CD8-positive, alpha-beta memory T cell (primary cell): ENCODE measurements at places on chromosomes 6 and 20. TPM values are rescaled to one million over a fixed set of nuclear protein-coding genes. Genes with fewer than 3 reads are reported as not detected.

GRCh38 chr6:53659458-53659857, 6.1 kb downstream of the KLHL31 start:
- no peak for DNase-seq

DNA sequence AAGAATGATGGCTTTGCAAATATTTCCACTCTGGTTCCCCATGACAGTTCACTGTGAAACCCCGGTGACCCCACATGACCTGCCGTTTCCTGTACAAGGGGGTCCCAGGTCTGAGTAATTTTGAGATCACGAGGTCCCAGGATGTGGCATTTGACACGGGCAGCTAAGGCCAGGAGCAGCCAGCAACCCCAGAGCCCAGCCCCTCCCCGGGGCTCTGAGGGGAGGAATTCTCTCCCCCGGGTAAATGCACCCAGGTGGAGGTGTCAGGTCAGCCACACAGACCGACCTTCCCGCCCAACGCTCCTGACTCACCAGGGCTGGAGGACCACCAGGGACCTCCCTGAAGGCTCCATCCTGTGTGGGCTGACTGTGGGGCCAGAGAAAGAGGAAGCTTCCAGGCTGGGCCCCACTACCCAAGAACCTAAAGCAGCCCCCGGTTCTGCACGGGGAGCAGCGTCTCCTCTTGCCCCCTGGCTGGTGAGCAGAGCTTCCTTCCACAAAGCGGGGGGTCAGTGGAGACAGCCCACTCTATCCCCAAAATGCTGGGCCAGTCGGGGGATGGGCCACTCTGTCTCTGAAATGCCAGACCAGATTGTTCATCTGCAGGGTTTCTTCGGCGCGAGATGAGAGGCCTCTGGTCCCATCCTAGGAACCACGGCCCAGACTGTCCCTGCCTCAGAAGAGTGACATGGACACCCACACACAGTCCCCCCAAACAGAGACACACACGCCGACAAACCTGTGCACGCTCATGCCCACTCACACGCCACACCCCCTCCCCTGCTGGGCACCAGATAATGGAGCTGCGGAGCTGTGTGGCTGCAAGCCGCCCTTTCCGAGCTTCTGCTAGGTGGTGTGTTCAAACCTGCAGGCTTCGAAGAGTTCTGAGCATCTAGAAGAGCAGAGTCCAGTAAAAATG, 23.4 kb upstream of the SLCO4A1 start:
- DNase-seq, result no peak

GRCh38 chr6:87669051-87669450, 33.0 kb downstream of the AKIRIN2 start:
- no peak for DNase-seq

GRCh38 chr6:7401075-7401474, 11.5 kb downstream of the RIOK1 start:
- DNase-seq, result no peak

GRCh38 chr20:11395581-11395980, 522.1 kb upstream of the BTBD3 start:
- DNase-seq, result no peak

DNA sequence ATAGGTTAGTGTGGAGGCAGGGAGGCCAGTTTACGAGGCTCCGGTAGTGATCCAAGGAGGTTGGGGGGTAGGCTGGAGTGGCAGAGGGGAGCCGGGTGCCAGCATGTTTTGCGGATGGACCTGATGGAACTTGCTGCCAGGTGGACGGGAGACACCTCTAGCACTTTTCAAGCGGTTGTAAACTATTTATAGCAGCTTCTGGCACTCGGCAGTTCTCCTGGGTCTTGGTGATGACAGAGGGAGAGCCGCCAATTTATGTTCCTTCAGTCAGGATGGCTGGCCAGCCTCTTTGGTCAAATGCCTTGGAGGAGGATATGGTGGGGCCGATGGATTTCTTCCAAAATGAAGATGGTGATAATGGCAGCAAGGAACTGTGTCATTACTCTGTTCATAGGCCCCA, 28.8 kb downstream of the TFAP2C start:
- no peak for DNase-seq

DNA sequence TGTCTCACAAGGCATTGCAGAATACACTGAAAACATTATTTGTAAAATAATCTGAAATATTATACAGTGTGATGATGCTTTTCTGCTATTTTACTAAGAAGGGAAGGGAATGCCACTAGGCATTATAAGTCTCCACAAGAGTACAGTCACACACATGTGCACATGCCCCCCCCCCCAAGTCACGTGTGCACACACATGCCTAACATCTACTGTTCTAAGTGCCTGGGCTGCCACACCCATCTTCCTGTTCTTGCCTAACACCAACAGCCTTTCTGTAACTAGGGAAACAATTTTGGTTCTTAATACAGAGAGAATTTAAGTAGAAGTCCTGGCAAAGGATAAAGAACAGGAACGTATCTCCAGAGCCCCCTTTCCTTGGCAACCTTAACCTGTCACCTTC, 58.2 kb upstream of the BCLAF1 start:
- no peak for DNase-seq

DNA sequence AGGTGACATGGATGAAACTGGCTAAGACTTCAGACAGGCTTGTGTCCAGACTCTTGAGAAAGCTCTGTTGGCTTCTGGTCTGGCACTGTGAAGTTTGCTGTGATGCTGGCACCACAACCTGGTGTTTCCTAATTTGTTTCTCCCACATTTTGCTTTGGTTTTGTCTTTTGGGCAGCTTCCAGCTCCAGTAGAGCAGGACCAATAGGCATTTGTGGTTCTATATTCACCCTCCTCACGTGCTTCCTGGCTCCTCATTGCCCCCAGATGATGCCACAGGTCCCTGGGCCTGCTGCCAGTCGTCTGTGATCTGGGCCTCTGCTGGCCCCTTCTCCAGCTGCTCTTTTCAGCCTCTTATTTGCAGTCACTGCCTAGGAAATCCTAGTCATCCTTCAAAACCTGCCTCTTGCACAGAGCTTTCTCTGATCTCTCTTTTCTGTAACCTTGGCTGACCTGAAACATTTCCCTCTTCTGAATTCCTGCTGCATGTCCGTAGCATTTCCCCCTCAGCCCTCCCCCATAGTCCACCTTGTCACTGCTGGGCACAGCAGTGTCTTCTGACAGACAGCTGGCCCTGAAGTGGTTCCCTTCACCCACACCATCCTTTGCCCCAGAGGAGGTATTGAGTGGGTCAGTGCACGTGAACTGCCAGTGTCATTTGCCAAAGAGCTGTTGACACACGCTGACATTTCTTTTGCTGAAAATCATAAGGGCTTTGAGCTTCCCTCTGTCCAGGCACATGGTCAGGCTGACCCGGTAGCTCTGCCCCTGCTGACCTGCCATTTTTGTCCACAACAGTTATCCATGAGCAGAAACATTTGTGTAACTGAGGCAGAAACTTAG, 63.0 kb downstream of the PTPN1 start:
- DNase-seq, result no peak

- no peak for DNase-seq
These were observed 5.0 kb upstream of the TMEM74B start for GRCh38 chr20:1189827-1190226.

DNA sequence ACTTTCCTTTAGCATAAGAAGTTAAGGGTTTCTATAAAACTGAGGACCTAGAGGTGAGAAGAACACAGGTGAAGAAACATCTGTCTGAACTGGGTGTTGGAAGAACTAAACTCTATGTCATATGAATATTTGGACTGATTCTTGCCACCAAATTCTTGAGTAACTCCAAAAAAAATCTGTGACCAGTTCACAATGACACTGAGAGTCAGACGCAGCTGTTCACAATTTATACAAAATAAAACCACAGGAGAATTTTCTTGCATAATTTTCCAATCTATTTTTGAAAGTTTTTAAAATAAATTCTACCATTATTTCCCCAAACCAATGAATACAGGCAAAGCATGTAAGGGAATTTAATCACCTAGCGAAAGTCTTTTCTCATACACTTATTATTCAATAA, 148.1 kb upstream of the TCF21 start:
- no peak for DNase-seq

- DNase-seq, result no peak
These were observed 20.3 kb downstream of the ZSCAN31 start for GRCh38 chr6:28315628-28316027.

DNA sequence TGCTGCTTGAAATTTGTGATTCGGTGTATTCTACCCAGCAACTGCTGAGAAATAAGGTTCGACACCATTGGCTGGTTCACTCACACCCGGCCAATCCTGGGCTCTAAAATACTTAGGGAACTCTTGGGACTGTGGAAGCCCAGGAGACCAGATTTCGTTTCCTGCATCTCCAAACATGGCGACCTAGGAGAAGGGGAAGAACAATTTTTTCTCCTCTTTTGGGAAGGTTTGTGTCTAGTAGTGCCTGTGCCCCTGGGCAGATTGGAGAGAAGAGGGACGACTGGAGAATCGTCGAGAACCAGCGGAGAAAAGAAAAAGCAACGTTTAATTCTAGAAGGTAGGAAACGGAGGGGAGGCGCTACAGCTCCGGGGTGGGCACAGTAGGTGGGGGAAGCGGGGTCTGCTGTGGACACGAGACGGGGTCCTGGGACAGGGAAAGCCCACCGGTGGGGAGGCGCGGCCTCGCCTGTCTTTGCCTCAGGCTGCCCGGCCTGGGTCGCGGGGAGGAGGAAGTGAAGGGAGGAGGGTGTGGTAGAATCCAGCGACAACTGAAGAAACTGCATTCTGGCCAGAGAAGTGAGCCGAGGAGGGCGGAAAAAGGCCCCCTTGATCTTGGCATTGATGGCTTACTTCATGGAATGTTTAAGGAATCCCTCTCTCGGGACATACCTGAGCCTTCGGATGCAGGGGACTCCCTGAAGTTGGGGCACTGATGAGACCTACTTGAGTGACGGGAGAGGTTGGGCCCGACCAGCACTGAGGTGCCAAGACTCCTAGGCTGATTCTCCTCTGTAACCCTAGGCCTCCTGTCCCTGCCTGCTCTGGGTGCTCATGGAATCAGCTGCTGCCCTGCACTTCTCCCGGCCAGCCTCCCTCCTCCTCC, at the start of gene BTN2A1:
Gene BTN2A1 (plus strand): TSS at position 150 of the 883 bp plus-strand sequence. CDS start 682 bp downstream, at position 832.
- peak; percentile 82 for DNase-seq

DNA sequence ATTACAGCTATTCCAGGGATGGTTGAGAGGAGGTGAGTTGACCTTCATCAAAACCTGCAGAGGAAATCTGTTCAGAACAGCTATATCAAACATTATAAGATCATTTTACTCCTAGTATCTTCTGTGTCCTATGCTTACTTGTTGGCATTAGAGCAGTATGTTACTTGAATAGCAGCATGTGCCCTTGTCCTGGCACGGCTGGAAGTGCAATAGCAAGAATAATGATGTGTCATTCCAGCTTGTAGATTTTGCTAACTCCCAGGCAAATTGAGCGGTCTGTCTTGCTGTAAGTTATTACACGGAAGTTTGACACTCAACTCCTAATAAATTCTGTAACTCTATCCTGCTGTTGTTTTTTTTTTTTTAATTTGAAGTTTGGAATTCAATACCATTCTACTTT, 385.5 kb downstream of the TENT5A start:
- DNase-seq, result no peak

- DNase-seq, result peak; percentile 27
These were observed 25.0 kb downstream of the CYB5R4 start for GRCh38 chr6:83884523-83884922.

DNA sequence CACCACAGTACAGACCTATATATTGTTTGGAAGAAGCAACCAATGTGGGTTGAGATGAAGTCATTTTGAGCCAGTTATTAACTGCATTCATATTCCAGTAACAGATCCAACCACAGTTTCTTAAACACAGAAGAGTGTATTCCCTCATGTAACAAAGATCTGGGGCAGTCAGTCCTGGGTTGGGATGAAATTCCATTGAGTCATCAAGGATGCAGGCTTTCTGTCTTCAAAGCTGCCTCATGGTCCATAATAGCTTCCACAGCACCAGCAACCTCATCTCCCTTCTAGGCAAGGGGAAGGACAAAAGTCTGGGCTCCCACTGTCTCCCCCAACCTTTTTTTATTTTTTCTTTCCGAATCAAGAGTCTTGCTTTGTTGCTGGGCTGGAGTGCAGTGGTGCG, 2.9 kb upstream of the SOD2 start:
- no peak for DNase-seq

DNA sequence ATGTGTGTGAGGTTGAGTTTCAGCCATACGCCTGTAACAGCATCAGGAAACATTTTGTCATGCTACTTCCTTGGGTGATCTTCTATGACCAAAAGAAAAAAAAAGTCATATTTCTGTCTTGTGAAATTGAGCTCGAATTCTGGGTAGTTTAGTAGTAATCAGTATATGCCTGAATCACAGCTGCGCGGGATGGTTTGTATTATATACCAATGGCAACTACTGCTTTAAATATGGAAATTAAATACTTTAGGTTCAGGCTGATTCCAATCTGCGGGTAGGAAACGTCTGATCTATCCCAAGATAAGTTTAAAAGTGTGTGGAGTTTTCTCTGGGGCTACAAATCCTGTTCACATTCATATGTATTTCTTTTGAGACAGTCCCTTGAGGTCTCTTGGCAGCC, 115.6 kb upstream of the FERMT1 start:
- no peak for DNase-seq

GRCh38 chr6:126803769-126804168, 314.7 kb upstream of the RSPO3 start:
- no peak for DNase-seq

- no peak for DNase-seq
These were observed 778.8 kb downstream of the KIF16B start for GRCh38 chr20:15794409-15794808.

Gene CPXM1
- total RNA-seq, result 0.46 TPM

Gene ERVFRD-1
- not detected for total RNA-seq

Gene TINAG
- total RNA-seq, result not detected
